CD8-positive, alpha-beta memory T cell (primary cell): ENCODE measurements at places on chromosomes 3 and 15. TPM values are rescaled to one million over a fixed set of nuclear protein-coding genes. Genes with fewer than 3 reads are reported as not detected.

The CCDC54 gene
- total RNA-seq, result not detected

The LMAN1L gene
- not detected for total RNA-seq

The EBLN2 gene
- 4.7 TPM for total RNA-seq

The P2RY12 gene
- not detected for total RNA-seq

The KCNMB3 gene
- 0.71 TPM for total RNA-seq

The BSN gene
- total RNA-seq, result 0.33 TPM

The SOX14 gene
- total RNA-seq, result not detected

The MAPK6 gene
- total RNA-seq, result 97.6 TPM

The GYG1 gene
- 31.9 TPM for total RNA-seq

The DGKG gene
- 0.04 TPM for total RNA-seq

The CPA3 gene
- not detected for total RNA-seq

The CAMK2N2 gene
- 0.77 TPM for total RNA-seq
